Progenitor cell of endocrine pancreas (in vitro differentiated cells): ENCODE measurements at places on chromosomes 6 and 20.

DNA sequence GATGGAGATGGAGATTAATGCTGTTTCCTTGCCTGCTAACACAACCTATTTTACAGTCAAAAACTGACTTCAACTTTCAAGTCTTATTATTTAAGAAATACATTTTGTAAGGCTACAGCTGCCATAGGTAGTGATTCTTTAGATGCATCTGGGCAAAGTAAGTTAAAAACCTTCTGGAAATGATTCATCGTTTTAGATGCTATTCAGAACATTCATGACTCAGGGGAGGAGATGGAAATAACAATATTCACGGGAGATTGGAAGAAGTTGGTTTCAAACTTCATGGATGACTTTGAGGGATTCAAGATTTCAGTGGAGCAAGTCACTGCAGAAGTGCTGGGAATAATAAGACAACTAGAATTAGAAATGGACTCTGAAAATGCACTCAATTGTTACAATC lies 174.9 kb upstream of the GGTLC1 start:
- DNase-seq, result no peak

GRCh38 chr6:136415351-136416007 lies 125.8 kb upstream of the BCLAF1 start:
- DNase-seq, result no peak

DNA sequence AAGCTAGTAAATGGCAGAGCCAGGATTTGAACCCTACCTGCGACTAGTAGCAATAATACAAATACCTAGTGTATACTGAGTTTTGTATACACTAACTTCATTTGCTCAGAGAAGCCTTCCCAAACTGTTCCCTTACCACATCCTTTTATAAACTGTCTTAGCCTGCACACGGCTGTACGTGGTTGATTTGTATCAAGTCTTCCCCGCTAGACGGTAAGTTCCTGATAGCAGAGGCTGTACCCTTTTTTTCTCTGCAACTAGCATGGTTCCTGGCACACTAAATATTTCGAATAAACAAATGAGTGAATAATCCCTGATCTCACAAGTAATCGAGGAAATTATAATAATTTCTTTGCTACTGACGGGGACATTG lies 636 bp downstream of the RTF2 start:
- no peak for DNase-seq

DNA sequence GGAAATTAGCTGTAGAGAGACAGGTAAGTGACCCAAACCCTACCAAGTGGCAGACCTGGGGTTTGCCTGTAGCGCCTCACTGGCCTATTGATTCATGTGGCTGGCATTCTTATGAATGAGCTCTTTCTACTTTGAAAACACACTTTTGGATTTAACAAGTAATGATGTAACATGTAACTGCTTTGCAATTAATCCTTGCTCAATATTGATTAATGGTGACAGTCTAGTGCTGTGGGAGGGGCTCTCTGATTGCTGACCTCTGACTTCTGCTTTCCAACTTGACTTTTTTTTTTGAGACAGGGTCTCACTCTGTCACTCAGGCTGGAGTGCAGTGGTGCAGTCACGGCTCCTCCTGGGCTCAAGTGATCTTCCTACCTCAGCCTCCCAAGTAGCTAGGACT lies 82.7 kb downstream of the TIAM2 start:
- no peak for DNase-seq

DNA sequence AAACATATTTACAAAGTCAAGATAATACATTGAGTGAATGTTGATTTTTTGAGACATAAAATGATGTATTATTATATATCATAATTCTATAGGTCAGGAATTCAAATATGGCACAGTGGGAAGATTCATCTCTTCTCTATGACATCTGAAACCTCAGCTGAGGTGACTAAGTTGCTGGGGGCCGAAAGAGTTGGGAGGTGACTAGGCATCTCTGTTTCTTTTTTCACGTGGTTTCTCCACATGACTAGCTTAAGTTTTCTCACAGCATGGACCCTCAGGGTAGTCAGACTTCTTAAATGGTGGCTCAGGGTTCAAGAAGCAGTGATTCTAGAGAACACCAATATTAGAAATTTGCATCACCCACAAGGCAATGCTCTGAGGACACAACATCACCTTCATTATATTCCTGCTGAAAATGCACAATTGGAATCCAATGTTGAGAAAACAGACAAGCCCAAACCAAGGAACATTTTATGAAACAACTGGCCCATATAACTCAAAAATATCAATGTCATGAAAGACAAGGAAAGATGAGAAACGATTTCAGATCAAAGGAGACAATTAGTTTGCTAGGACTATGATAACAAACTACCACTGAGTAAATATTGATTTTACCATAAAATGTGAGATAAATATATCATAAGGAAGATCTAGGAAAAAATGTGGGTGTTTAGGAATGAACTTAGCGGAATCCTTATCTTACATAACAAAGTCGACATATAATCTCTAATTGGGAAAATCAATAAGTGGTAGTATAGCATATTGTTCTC lies 273.3 kb upstream of the IRAK1BP1 start:
- no peak for DNase-seq

DNA sequence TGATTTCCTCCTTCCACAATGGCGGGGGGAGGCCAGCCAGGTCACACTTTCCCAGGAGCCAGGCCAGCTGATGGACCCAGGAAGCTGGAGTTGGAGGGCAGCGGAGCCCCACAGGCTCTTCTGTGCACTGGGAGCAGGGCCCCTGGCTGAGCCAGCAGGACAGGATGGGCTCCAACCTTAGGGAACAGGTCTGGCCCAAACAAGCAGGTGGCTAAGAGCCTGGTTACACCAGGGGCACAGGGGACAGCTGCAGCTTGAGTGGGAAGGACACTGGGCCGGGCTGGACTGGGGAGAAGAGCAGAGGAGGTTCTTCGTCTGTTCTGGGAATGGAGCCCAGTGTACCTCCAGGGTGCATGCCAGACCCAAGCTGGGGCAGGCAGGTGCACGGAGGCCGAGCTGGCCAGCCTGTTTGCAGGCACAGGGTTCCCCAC lies 102.3 kb downstream of the DLL1 start:
- DNase-seq, result no peak

- no peak for DNase-seq
Observed at GRCh38 chr6:45607798-45608197, 230.1 kb upstream of the SUPT3H start.

GRCh38 chr6:71524201-71524600 lies 235.6 kb downstream of the OGFRL1 start:
- no peak for DNase-seq

GRCh38 chr6:144955392-144955791 lies 670.3 kb downstream of the UTRN start:
- no peak for DNase-seq

GRCh38 chr6:13318821-13319220 lies 9.5 kb downstream of the TBC1D7 start:
- no peak for DNase-seq

GRCh38 chr6:45586216-45587171 lies 208.8 kb upstream of the SUPT3H start:
- DNase-seq, result no peak

DNA sequence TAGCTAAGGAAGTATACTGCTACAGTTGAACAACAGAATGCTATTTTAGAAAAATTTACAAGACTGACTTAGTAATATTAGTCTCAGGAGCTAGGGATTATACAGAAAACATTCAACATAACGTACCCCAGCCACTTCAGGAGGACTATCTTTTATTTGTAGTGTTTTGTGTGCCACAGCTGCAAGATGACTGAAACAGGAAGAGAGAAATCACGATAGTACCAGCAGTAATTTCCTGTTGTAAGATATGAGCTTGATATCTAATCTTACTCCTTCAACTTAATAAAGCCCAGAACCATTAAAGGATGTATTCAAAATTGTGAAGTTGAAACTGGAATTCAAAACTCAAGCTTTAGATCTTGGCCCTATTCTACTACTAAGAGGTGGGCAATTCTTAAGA lies 42.1 kb downstream of the SLC35A1 start:
- DNase-seq, result no peak

DNA sequence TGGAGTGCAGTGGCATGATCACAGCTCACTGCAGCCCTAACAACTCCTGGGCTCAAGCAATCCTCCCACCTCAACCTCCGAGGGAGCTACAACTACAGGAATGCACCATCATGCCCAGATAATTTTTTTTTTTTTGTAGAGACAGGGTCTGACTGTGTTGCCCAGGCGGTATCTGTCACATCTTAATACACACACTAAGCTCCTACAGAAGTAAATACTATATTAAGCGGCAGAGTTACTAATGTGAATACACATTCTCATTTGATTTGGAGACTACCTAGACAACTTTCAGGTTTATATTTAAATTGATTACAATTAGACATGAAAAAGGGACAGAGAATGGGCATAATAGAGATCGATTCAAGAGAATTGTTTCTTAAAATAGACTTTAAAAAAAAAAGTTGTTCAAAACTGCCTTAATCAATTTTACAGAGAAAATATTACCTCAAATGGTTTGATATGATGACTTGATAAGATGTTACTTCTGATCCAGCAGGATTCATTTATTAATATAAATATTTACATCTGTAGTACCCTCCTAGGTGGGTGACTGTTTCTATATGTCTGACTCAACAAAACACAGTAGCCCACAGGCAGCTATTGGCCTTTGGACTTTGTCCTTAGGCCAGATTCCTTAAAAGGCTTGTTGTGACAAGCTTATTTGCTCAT lies 7.1 kb upstream of the LOC128125822 start:
- DNase-seq, result no peak

DNA sequence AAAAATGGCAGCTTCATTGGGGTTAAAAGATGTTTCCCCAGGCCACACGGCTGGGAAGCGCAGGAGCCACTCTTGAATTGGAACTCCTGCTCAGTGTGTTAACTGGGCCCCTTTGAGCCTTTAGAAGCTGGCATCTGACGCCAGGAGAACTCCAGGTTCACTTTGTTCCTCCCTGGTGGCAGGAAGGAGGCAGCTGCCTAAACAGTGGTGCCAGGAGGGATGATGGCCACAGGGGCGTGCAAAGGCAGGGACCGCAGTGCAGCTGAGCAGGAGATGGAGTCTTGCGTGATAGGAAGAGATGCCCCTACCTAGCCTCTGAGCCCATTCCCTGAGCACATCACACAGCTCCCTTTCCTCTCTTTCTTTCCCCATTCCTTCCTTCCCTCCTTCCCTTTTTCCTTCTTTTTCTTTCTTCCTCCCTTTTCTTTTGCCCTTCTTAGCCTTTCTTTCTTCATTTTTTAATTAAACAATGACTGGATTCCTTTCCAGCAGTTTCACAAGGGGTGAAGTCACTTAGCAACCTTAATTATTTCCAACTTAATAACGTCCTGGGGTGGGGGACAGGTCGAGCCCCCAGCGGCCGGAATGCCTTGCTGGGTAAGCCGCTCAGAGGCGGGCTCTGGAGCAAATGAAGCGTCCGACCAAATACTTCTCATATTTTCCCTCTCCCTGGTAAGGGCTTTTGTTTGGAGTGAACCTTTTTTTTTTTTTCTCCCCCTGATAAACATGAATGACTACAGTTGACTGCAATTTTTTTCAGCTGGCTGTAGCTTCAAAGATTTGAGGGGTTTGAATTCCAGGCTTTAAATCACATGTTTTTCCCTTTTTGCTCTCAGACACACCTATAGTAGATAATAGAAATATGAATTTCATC lies 20.8 kb upstream of the BMP7 start:
- no peak for DNase-seq

- no peak for DNase-seq
Observed at GRCh38 chr6:2432292-2432691, 186.9 kb upstream of the GMDS start.

DNA sequence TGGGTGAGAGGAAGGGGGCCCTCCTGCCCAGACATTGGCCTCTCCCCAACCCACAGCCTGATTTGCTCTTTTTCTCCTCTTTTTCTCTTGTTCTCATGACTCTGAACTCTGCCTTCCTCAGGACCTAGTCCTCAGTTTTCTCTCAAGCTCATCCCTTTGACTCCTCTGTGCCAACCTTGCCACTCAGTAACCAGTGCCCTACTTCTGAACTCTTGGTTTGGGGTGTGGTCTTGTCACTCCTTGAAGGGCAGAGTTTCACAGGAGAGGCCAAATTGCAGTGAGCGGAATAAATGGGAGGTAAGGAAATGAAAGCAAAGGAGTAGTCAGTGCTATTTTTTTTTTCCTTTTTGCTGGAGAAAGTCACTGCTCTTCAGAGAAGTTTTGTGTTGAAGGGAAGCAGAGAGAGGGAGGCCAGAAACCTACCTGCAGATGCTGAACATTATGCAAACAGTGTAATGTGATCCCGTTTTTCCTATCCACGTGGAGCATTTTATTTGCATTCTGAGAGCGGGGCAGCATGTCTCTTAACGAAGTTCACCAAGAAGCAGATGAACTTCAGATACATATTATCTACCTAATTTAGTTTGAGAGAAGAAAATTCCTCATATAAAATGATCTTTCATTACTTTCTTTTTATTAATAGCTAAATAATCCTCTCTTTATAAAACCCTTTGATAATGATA lies 26.9 kb downstream of the CFAP61 start:
- DNase-seq, result no peak
